ENCODE measurements at places on chromosomes 6 and 20.

- no peak for DNase-seq
Observed at GRCh38 chr6:168713839-168714238, 272.9 kb downstream of the SMOC2 start.

DNA sequence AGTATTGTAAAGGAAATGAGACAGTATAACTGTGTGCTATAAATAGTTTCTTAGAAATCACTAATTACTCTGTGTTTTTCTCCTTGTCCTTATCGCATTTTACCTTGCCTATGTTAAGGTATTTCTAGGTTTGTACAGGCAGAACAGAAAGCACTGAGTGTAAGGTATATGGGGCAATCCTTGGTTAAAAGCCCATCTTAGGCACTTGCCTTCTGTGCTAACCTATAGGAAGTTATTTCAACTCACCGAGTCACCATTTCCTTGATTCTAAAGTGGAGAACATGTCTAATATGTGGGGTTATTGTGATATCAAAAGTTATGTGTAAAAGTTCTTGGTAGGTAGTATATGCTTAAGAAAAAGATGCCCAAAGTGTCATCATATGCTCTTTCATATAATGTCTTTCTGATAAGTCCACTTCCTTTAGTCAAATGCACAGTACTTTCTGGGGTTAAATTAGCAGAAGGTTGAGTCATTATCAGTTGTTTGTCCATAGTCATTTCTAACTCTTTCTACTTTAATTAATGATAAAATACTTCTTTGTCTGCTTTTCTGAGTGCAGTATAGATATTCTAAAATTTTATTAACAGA is 276.4 kb downstream of the UTRN start:
- no peak for DNase-seq

DNA sequence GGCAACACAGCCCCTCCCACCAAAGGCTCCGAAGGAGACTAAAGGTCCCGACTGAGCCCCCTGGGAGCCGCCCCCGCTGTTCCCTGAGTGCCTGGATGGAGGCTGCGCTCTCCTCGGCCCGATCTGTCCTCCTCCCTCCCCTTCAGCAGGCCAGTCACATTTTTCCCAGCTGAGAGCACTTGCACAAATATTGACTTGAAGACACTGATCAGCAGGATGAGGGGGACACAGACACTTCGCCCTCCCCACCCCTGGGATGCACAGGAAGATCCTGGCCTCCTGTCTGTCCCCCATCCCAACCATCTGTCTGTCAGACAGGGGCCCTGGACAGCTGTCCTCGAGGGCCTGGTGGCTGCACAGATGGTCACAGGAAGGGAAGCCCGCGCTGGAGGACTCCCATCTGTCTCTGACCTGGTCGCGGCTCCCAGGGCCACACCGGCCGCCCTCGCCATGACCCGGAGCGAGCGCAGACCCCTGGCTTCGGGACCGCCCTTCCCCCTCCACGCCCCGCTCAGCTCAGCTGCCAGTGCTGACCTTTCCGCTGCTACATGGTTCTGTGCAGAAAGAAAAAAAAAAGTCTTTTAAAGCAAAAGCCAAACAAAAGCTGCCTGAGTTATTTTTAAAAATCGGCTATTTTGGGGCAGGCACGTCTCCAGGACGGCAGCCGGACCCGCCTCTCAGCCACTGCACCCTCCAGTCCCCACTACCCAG is 11.1 kb downstream of the LAMA5 start:
- DNase-seq = no peak

- DNase-seq = no peak
Observed at GRCh38 chr6:120903836-120904235, 430.4 kb downstream of the TBC1D32 start.

GRCh38 chr6:97914912-97915311 is 631.9 kb upstream of the MMS22L start:
- no peak for DNase-seq

- no peak for DNase-seq
Observed at GRCh38 chr6:68615938-68616337, 19.1 kb upstream of the ADGRB3 start.

- DNase-seq = no peak
Observed at GRCh38 chr6:157121897-157122296, 201.4 kb downstream of the TMEM242 start.

GRCh38 chr6:84657486-84657885 is 106.9 kb downstream of the TBX18 start:
- DNase-seq = no peak

DNA sequence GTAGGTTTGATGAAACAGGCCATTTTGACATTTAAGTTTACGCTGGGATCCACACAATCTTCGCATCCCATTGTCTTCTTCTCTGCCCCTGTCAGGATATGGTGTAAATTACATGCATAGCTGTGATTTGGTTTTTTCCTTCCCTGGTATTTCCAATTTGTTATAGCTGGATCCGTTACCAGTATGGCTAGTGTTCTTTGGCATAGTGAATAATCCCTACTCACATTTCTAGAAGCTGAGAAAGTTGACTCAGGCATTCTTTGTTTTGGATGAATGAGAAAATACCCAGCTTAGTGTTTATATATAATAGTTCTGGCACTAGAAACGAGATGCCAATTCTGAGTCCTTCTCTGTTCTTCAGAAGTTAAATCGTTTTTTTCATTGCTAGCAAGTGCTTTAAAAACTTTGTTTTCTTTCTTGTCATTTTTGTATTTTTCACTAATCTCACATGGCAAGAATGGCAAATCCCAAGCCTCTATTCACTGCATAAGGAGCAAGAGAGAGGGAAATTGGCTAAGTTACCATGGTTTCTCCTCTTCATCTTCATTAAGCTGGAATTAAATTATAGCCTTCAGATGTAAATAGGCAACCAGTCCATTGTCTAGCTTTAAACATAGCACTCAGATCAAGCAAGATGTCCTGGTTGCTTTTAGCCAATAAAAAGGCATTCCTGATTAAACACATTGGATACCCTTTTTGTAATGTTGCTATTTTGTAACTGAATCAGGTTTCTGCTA is 91.9 kb upstream of the LAMP5 start:
- no peak for DNase-seq

DNA sequence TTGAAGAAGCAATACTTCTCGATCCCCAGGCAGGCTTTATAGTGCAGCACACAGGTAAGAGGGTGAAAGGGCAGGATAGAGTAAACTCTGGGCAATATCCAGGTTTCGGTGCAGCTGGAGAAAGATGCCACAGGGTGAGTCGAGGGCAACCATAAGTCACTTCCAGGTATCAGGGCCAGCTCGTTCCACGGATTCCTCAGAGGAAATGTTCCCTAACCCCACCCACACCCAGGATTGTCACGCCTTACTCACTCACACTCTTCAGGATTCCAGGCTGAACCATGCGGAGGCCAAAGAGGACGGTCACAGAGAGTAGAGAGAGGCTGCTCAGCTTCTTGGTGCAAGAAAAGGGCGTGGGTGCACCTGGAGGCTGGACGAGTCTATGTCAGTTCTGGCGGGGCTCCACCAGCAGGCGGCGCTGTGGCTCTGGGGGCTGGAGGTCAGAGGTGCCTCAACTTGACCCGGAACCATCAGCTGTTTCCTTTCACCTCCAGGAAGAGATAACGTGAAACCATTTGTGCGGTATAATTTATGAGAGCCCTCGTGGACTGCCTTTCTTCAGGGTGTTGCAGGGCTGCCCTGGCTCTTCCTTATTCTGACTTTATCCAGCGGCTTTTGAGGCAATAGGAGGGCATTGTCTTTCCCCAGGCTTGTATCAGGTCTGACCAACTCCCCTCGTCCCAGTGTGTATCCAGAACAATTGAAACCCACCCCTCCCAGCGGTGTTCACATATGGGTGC is 14.5 kb upstream of the WFDC12 start:
- peak; percentile 24 for DNase-seq

GRCh38 chr6:136282906-136283305 is 6.7 kb downstream of the BCLAF1 start:
- DNase-seq = no peak

DNA sequence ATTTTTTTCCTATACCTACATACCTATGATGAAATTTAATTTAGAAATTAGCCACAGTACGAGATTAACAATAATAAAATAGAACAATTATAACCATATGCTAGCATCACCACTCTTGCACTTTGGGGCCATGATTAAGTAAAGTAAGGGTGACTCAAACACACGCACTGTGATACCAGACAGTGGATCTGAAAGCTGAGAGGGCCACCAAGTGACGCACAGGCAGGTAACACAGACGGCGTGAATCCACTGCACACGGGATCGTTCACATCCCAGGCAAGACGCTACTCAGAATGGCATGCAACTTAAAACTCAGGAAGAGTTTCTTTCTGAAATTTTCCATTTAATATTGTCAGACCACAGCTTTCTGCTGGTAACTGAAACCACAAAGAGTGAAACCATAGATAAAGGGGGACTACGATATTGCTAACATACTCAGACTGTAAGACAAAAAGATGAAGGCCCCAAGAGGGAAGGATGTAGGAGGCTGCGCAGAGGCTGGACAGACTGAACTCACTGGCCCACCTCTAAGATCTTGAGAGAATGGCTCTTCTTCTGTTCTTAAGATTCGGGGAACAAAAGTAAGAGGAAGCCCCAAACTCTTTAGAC is 17.9 kb downstream of the RRBP1 start:
- DNase-seq = no peak

DNA sequence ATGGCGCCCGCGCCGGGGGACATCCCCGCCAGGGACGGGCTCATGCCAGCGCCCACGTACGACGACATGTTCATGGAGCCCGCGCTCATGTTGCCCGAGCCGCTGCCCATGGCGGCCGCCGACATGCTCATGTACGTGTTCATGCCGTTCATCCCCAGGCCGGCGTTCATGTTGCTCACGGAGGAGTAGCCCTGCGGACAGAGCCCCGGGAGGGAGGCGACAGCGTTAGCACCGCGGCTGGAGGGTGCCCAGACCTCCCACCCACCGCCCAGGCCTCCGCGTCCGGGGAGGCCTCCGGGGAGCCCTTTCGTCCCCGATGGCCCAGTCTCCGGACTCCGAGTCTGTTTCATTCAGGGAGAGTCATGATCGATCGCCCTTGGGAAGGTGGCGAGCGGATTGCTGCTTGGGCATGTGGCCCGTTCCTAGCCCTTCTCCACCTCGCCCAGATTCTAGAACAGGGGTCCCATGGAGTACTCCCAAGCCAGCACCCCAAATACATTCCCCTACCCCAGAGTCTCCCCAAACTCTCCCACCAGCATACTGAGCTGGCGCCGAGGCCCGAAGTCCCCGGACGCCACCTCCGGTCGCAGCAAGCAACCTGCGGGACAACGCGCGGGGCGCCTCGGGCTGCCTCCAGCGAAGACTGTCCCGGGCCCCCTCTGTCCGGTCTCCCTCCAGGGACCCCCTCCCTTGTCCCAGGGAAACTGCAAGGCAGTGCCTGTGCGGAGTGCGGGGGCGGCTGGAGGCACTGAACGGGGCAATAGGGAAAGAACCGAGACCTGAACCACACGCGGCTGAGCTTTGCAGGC is 1.2 kb downstream of the FOXA2 start:
- DNase-seq = no peak

GRCh38 chr6:88367248-88367647 is 201.1 kb upstream of the CNR1 start:
- no peak for DNase-seq

- DNase-seq = no peak
Observed at GRCh38 chr20:59779656-59780380, 153.6 kb downstream of the SYCP2 start.

DNA sequence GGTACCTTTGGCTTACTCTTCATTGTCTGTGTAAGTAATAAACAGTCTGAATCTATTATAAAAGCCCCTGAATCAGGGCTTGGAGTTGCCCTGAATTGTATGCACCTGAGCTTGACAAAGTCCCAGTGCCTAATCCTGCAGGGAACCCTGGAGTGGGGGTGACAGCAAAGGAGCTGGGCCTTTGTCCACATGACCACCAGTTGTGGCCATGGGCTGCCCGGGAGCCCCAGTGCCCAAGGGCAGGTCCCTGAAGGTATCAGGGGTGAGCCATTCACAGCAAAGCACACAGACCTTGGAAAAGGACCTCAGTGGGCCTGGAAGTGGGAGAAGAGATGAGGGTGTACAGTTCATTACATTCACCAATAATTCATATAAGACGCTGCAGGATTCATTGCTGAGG is 94.2 kb downstream of the BANF2 start:
- no peak for DNase-seq

DNA sequence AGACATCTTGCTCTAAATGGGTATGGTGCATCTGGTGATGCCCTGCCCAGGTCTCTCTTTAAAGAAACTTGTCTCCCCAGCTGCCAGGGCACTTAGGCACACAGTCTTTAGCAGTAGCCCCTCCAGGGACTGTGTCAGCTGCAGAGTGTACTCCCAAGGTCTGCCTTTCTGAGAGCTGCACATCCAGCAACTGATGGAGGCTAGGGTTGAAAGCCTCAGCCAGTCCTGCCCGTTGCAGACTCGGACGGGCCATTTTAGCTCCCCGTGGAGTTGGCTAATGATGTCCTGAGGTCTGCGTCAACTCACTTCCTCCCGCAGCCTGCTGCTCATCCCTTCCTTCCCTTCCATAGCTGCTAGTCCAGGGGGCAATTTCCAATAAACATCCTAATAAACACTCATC is 381.8 kb downstream of the PTPRT start:
- DNase-seq = no peak

DNA sequence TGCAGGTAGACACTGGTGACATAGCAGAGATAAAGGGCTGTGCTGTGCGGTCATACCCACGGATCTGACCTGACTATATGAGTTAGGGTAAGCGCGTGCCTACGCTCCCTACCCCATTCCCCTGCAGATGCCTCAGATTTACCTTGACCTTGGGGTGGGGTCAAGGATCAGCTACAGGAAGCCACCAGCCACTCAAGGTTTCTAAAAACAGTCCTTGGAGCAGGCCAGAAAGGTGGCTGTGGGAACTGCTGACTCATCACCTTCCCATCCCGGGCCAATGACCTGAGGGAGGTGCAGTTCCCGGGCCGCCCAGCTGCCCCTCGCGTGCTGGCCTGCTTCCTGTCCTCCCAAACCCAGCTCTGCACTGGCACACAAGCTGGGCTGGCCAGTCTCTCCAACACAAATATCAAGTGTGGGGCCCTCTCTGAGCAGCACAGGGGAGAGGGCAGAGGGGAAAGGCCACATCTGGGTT is 23.0 kb downstream of the KCNK5 start:
- DNase-seq = no peak

- no peak for DNase-seq
Observed at GRCh38 chr20:7736336-7736735, 203.9 kb downstream of the HAO1 start.

DNA sequence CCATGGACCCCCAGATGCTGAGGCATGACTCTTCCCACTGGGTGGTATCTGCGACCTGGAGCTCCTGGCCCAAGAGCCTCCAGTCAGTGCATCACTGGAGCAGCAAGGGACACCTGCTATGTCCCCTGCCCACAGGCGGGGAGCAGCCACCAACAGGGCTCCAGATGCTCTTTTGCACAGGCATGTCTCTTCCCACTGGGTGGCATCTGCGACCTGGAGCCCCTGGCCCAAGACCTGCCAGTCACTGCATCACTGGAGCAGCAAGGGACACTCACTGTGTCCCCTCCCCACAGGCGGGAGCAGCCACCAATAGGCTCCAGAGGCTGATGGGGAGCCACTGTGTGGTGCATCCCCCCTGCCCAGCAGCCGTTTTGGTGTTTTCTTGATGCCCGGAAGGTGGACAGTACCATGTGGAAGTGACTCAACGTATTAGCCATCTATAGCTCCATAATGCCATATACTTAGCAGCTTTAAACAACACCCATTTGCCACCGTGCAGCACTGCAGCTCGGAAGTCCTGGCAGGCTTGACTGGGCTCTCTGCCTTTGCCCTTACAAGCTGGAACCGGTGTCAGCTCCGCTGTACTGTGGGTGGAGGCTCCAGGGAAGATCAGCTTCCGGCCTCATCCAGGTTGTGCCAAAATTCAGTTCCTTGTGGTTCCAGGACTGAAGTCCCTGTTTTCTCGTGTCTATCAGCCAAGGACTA is 124.9 kb upstream of the CST7 start:
- no peak for DNase-seq
